ENCODE measurements at places on chromosomes 3 and 15.

DNA sequence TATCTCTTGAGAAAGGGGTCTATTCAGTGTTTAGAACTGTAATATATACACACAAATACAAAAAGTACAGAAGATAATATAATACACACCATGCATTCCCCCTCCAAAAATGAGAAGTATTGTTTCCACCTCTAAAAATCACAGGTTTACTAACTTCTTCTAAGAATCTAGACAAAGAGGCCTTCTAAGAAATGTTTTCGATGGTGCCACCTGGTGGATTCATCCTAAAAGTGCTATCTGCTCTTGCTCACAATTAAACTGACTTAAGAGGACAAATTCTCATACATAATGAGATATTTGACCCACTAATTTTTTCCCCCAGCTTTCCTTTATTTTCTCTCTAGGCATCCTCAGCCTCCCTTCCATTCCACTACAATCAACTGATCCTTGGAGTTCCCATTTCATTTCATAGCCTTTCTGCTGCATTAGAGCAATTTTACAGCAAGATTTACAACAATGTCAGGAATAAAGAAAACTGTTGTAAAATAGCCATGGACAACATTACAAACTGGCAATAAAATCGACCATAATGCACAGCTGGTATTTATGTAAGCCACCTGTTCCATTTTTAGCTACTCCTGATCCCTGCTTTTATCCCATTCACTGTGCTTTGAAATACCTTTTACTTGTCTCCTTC, 124.6 kb downstream of the ARRDC4 start:
- no peak for DNase-seq

DNA sequence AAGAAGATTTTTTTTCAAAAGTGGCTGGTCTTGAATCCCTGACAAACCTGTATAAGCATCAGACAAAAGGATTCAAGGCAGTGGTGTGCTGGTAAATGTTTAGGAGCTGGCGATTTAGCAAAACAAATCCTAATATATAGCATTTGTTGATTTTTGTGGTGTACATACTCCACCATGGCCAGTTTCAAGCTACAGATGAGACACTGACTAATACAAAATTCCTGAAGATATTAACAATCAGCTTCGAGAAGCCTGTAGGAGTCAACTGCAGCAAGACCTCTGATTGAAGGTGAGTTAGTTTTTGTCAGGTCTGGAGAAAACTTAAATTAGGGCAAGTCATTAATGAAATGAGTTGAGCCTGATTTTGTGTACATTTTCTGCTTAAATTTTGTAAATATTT, 6.7 kb downstream of the STRIT1 start:
- no peak for DNase-seq

DNA sequence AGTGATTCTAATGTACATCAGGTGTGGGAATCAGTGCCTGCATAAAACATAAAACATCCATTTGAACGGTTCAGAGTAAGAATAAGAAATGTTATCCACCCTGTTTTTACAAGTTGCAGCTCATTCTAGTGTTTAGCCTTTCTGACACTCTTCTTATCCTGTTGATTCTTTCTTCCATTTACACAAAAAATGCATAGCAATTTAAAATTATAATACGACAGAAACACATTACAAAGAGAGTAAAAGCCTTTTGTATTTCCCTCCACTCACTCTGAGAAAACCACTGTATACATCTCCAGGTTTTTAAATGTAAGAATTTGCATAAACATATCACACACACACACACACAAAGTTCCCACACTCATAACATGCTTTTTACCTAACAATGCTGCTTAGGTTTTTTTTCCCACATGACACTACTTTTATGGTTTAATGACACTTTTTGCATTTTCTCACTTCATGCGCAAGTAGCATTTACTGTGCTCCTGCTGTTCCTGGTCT, 199.8 kb downstream of the CNTN6 start:
- DNase-seq = no peak

GRCh38 chr3:151330899-151331298, 1.6 kb upstream of the P2RY13 start:
- DNase-seq = no peak

DNA sequence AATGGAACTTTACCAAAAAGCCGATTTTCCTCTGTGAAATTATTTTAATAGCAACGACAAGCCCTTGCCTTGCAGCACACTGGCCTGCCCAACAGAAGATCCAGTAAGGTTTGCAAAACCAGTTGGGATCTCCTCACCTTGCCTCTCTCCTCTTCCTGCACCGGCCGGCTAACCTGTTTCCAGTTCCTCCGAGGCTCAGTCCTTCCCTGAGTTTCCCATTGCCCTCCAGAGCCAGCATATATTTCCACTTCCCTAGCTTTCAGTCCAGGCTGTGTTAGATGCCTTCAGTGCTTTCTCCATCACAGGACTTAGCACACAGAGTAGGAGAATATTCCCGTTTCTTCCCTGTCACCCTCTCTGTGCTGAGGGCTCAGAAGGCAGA, 60.3 kb downstream of the NOX5 start:
- no peak for DNase-seq

DNA sequence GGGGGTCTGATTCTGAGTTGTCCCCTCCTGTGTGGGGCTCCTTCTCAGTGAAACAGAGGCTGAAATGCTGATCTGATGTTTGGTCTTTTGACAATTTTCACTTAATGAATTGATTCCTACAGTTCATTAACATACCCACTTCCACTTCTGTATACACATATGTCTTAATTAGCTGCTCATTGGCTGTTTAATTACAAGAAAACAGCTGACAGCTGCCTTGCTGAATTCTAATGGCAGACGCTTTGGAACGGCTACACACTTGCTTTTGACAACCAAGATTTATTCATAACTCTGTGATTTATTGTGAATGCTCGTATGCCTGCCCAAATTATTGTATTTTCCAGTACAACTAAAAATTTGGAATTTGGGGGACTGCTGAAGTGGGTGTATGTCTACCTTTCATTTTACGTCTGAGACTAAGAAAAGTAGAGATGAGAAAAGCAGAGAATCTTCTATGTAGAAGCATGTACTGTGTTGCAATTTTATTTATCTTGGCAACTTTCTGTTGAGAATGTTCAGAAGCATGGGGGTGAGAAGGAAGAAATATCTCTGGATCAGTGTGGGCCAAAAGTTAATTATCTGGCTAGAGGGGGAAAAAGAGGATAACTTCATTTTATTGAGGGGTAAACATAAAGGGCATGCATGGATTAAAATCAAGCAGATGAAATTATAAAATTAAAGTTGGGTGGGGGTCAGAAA, 46.5 kb upstream of the ICE2 start:
- no peak for DNase-seq

DNA sequence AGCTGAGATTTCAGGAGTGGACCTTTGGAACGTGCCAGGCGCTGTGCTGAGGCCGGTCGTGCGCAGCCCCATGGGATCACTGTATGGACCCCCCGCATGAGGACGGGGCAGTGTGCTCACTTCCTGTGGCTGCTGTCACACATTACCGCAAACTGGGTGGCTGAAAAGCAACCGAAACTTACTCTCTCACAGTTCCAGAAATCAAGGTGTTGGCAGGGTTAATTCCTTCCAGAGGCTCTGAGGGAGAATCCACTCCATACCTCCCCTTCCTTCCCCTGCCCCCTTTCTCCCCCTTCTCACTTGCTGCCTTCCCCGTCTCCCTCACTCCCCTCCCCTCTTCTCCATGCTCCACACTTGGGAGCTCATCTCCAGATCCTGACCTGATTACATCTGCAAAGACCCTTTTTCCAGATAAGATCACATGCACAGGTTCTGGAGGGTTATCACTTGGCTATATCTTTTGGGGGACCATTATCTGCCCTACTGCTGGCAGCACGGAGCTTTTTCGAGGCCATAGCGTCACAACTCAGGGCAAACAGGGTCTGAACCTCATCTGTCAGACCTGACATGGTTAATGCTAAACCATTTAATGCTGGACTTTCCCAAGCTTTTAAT, 41.2 kb downstream of the KLF13 start:
- DNase-seq = no peak

DNA sequence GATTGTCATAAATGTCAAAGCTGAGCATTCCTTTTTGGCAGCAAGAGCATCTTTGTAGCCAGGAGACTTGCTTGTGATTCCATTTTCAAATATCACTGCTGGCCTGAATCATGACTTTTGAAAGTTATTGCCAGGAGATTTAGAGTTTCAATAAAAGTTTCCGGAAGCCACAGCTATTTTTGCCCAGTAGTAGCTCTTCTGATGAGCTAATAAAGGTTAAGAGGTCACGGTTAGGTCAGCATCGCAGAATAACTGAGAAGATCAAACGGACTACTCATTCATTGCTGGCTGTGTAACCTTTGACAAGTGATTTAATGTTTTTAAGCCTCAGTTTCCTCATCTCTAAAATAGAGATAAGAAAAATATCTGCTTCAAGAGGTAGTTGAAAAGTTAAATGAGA, 105.1 kb upstream of the ETV5 start:
- no peak for DNase-seq

DNA sequence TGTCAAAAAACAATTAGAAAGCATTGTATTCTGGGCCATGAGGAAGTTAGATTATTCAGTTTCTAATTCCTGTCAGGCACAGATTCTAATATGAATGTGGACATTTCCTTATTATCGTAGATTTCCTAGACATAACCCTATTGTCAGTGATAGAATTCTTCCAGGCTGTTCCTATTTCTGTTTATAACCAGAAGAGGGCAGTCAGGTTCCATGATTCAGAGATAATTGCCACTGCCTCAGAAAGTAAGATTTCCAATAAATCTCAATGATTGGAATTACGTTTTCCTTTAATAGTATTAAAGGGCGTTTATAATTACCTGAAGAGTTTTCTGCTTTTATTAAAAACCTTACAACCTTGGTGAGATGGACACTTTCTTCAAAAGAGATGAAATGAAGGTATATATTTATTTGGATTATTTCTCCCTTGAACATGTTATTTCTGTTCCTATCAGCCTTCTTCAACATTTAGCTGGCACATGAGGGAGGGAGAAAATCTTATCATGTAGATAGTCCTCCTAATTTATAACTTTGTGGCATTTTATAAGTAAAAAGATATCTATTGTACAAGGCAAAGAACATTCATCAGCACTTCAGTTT, 439.2 kb downstream of the MCTP2 start:
- no peak for DNase-seq

GRCh38 chr15:99123713-99124451, 19.0 kb downstream of the SYNM start:
- peak; percentile 79 for DNase-seq

DNA sequence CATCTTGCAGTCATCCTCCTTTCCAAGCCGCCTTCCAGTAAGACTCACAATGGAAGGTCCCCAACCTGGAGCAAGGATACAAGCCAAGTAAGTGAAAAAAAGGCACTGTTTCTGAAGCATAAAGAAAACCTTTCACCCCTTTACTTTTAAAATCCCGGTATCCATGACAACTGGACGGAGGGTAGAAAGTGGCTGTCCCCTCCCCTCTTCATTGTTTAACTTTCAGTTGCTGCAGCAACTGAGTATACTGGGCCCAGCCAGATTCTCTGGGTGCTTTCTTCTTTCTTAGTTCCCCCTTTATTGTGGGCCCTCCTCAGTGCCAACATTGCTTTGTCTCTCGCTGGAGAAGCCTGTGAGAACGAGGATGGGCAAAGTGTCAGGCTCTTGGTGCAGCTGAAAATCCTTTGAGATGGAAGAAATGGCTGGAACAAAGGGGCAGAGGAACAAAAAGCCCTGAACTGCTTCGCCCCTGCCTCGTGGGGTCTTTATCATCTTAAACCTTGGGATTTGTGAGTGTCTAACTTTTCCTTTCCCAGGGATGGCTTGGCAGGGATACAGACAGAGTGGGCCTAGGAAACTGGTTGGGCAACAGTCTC, 224.0 kb upstream of the RGMA start:
- DNase-seq = no peak

- no peak for DNase-seq
Observed at GRCh38 chr3:52176180-52176752, 21.7 kb upstream of the ALAS1 start.

DNA sequence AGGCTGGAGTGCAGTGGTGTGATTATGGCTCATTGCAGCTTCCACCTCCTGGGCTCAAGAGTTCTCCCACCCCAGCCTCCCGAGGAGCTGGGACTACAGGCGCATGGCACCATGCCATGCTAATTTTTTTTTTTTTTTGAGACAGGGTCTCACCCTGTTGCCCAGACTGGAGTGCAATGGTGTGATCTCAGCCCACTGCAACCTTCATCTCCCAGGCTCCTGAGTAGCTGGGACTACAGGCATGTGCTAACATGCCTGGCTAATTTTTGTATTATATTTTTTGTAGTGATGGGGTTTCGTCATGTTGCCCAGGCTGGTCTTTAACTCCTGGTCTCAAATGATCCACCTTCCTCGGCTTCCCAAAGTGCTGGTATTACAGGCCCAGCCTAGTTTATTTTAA, 4.0 kb downstream of the TEX9 start:
- DNase-seq = no peak

- DNase-seq = no peak
Observed at GRCh38 chr3:184780981-184781515, 30.9 kb upstream of the VPS8 start.

GRCh38 chr3:56591262-56591661, 34.3 kb downstream of the CCDC66 start:
- no peak for DNase-seq
